GM12864 (cell line): ENCODE measurements at places on chromosomes 3 and 15.

DNA sequence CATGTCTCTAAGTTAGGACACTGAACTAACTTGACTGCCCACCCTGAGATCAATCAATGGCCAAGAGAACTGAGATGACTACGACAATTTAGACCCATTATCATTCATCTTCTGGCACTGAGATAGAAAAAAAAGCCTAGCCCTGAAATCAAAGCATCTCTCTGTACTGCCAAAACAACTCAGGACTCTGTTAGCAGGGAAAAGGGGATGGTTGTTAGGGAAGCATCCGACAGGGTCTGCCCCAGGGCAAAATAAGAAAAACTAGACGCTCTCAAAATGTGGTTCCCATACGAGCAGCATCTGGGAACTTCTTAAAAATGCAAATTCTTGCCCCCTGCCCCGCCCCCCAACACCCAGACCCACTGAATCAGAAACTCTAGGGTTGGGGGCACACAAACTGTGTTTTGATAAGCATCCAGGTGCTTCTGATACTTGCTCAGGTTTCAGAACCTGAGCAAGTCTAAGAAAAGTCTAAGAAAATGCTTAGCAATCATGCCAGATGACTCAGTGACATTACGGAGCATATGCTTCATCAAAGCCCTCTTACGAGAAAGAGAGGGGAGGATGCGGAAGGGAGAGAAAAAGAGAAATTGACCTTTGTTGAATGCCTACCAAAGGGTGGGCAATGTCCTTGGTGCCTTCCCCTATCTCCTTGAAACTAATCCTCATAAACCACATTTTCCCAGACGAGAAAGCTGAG lies 172.8 kb upstream of the HES1 start:
- DNase-seq = no peak

- no peak for DNase-seq
Observed at GRCh38 chr3:85726241-85726640, 767.5 kb downstream of the CADM2 start.

DNA sequence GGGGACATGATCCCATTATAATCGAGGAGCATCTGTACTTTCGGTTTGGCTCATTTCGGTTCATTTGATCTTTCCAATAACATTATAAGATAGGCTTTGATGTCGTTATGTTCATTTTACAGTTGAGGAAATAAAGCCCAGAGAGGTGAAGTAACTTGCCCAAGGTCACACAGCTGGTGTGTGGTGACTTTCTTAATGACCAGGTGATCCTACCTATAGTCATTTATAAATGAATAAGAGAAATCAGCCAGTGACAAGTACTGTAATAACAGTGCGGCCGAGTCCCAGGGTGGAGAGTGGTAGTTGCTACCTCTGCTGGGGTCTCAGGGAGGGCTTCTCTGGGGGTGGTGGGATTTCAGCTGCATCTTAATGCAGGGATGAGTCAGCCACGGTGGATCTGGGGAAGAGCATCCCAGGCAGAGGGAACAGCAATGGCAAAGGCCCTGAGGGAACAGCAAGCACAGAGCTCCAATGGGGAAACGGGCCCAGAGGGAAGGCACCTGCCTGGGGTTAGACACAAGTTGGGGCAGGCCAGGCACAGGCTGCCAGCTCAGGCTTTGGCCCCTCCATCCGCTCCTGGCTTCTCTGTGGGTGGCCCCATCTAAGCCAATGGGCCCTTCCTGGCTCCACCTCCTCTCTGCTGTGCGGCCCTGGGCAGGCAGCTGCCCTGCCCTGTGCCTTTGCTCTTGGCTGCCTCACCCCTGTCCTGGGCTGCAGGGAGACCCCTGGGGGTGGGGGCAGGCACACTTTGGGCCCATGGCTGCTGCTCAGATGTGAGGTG lies 1.1 kb upstream of the FBLN2 start:
- DNase-seq = no peak

DNA sequence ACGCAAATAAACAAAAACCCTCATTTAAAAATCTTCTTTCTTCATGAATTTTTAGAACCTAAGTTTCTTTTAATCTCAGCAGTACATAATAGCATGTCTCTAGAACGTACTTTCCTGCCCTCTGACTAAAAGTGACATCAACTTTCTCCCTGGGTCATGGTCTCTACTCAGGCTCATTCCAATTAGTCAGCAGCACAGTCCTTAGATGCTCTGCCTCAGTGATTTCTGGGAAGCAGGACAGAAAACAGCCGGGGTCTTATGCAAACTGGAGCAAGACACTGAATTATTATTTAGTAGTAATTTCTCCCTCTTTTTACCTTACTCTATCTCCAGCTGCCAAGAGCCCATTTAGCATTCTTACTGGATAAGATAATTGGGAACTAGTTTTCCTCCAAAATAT lies 365.2 kb downstream of the TUSC7 start:
- no peak for DNase-seq

DNA sequence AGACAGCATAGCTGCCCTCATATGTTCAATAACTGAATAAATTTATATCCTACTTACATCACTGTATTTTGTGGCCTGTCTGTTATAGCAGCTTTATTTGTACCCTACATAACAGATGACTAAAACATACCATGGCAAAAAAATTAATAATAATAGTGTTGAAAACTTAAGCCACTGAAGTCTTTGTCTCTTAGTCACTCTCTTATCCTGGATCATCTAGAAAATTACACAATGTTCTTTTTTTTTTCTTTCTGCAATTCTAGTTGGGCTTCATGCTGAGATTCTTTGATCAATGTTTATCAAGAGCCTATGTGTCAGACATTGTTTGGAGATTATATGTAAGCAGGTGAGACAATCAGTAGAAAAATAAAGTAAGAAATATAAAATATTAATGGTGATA lies 519.3 kb upstream of the ARPP21 start:
- DNase-seq = no peak

GRCh38 chr3:161266731-161267150 lies 45.6 kb downstream of the NMD3 start:
- no peak for DNase-seq

DNA sequence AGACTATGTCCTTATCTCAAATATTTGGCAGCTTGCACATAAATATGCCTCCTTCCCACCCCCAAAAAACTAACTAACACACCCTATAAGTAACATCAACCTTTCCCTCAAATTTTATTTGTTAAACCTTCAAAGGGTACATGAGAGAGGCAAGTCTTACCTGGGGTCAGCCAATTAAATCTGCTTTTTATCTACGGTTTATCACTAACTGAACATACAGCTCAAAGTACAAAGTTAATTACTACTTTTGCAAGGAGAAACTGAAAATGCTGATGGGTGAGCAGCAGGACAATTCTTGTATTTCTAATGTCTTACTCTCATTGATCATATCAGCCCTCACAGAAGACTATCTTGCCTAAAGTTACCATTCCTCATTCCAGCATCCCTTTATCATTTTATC lies 34.6 kb downstream of the MTHFS start:
- no peak for DNase-seq

GRCh38 chr3:150746791-150747590 lies 16.0 kb downstream of the SIAH2 start:
- no peak for DNase-seq

DNA sequence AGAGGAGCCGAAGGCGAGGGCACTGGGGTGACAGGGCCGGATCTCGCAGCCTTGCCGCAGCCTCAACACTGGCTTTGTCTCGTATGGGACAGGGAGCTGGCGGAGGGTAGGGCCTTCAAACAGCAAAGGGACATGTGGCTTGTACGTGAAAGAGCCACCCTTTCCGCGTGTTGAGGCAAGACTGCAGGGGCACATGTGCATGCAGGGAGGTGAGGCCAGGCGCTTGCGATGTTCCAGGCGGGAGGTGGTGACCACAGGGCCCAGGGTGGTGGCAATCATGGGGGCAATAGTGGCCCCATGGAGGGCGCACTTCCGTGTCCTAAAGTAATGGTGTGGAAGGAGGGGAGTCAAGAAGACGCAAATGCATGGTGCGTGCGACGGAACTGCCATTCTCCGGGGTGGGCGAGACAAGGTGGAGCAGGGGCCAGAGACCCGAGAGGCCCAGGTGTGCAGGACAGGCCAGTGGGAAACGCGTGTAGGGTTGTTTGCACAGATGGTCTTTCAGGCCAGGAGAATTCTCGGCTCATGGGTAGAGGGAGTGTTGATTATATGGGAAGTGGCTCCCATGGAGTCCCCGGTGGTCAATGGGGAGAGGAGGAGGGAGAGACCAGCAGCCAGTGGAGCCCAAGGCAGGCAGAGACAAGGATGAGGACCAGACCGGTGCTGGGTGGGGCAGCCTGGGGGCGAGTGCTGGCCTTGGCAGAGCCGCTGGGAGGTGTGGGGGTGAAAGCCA lies 45.8 kb upstream of the PCSK6 start:
- DNase-seq = no peak

DNA sequence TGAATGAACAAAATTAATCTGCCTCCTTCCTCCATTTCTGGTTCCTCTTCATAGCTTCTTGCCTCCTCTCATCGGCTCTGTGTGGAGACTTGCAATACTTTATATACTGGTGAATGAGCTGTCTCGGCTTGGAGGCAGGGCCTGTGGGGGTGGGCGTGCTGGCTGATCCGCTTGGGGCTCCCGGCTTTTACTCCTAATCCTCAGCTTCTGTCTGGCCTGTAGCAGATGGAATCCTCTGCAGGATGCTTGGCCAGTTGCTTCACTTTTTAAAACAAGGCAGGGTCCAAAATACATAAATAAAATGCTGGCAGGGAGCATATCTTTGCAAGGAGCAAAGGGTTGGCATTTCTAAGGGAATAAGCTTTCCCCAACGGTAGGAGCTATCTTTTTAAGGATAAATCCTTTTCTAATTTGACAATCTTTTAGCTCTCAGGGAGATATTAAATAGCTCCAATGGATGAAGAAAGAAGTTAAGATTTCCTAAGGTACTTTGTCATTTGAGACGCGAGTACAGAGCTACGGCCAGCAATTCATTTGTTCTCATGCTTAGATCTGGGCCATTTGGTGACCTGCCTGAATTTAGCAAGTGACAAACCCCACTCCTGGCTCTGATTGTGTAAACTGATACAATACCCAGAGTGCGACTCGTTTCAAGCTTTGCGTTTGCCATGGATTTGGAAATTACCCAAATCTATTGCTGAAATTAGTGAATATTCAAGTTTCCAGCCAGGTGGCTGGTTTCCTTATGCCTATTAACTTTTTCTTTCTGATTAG lies 18.9 kb downstream of the SV2B start:
- DNase-seq = no peak

DNA sequence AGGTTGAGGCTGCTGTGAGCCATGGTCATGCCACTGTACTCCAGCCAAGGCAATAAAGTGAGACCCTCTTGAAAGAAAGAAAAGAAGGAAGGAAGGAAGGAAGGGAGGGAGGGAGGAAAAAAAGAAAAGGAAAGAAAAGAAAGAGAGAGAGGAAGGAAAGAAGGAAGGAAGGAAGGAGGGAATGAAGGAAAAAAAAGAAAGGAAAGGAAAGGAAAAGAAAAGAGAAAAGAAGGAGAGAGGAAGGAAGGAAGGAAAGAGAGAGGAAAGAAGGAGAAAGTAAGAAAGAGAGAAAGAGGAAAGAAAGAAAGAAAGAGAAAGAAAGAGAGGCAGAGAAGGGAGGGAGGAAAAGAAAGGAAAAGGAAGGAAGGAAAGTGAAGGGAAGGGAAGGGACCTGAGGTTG lies 20.4 kb upstream of the ACTL6A start:
- DNase-seq = no peak

DNA sequence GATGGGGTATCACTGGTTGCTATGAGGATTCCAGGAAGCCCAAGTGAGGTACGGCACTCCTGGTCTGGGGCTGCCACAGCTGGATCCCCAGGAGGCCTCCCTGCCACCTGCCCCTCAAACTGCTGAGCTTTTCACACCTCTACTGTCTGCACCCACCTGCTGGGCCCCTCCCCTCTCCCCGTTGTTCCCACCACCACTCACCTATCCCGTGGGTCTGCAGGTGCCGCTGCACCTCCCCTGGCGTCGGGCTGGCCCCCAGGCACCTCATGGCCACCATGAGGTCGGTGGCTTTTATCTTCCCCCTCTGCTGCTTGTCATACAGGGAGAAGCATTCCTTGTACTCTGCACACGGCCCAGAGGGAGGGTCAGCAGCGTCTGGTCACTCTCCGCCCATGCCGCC lies 5.8 kb downstream of the CALML4 start:
- no peak for DNase-seq

- no peak for DNase-seq
Observed at GRCh38 chr3:183249006-183249718, 3.9 kb upstream of the B3GNT5 start.
